ENCODE measurements at places on chromosomes 13 and 19.

DNA sequence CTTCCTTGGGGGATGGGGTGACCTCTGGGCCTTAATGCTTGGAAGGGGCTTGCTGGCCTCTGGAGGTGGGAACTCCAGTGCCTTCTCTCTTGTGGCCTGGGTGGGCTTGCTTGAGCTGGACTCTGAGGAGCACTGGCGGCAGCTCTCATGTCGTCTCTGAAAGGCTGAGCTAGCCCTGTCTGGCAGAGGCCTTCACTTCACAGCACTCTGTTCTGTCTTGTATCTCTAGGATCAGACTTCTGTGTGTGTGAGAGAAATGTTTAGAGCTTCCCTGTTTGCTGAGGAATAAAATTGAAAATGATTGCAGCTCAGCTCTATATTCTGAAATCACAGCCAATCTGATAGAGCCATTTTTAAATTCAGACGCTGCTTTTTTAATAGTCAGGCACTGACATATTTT, 185.3 kb downstream of the KCNRG start:
- no peak for DNase-seq

DNA sequence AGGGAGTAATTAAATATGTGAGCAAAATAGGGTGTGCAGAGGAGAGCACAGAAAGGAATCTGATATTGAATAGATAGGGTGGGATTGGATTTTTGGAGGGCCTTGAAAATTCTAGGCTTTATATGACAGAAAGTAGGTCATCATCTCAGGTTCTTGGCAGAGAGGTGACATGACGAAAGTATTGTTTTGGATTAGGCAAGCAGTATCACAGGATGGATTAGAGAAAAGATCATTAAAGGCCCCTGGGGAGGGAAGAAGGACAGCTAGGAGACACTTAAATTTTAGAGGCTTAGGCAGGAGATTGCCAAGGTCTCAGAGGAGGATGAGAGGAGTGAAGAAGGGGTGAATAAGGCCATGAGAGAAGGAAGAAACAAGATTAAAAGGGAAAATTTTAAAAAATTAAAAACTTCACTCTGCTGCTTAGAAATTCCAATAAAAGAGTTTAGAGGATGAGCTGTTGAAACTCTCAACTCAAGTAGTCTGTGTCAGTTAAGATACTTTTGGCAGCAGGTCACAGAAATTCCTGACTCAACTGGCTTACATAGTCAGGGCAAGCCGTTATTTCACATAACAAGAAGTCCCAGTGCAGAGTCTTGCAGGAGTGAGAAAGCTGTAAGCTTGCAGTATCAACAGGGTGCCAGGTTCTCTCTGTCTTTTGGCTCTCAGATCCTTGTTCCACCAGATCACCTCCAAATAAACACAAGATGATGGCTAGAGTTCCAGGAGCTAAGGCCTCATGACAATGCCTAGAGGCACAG, 8.8 kb downstream of the GPC6 start:
- DNase-seq = no peak

- no peak for DNase-seq
Measured at GRCh38 chr13:98232456-98232855, 55.4 kb upstream of the RNF113B start.

DNA sequence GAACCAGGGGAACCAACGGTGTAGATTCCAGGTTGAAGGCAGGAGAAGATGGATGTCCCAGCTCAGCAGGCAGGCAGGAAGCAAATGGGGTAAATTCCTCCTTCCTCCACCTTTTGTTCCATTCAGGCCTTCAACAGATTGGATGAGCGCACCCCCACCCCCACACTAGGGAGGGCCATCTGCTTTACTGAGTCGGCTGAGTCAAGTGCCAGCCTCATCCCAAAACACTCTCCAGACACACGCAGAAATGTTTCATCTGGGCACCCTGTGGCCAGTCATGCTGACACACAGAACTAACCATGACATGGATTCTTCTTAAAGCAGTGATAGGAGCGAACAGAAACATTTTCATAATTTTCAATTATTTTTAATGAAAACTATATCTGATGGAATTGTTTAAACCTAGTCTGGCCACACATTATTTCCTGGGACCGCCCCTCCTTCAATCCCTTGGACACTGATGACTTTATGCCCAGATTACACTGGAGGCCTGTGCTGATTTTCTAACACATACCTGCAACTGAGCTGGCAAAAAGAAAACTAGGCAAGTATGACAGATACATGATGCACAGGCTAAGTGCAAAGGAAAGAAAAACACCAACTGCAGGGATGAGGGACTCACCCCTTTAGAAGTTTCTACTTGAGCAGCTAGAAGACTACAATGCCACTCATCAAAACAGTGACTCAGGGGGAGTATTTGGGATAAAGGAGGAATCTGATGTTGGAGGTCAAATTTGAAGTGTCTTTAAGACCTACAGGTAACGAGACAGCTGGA, 154.2 kb downstream of the TNFRSF19 start:
- DNase-seq = no peak

DNA sequence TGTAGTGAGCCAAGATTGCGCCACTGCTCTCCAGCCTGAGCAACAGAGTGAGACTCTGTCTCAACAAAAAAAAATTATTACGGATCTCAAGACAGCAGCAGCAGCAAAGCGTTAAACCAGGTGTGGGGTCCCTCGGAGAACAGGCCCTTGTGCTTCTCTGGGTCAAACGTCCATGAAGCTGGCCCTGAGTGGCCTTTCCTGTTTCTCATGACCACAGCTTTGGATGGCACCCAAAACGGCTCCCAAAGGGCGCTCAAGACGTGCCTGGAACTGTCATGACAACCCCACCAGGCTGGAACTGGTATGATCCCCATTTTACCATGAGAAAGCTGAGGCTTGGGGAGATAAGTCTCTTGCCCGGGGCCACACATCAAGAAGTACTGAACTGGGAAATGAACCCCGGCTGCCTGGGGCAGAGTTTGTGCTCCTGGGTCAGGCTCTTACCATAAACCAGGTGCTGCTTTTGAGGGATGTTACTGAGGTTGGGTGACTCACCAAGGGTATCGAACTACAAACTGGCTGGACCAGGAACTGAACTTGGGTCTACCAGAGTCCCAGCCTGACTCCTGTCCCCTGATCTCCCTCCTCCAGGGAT, 11.6 kb upstream of the SAMD1 start:
- no peak for DNase-seq

- DNase-seq = no peak
Measured at GRCh38 chr13:22748866-22749577, 431.8 kb upstream of the SGCG start.

DNA sequence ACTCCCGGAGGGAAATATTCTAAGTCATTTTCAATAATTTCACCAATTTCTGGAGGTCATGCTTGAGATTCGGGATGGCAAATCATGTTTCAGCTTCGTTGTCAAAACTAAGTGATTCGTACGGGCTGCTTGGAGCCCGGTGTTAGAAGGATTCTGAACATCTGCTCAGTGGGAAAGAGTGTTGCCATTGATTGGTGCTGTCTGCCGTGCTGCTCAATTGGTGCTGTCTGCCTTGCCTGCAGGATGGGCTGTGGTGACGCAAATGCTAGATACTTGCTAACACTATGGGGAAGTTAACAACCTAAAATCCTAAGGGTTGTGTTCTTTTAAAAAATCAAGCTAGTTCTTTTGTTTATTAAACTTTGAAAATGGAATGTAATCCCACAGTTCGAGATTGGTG, 17.3 kb upstream of the CACNG8 start:
- no peak for DNase-seq

DNA sequence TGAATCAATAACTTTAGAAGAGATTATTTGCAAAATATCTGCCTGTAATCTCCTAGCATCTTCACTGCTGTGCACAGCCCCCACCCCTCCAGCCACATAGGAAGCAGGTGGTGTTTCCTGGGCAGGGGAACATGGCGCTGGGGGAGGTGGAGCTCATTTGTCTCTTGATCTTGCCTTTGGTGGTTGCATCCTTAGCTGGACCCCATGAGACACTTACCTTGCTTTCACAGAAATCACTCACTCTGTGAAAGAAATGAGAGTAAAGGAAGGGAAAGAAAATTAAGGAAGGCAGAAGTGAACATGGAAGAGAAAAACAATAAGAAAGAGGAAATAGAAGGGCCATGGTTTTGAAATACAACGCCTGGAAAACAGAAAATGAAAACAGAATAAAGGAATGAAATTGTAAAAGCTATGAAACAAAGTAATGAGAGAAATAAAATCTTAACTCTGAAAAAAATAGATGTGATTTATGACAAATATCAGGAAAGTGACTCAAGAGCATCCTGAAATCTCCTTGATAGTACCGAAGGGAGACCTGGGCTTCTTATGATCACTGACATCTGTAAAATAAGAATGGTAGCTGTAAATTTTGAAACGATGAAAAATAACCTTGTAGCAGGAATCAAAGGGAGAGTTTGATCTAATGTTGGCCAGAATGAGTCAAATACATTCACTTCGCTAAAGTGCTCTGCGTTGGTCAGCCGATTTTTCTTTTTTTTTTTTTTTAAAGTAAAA, 17.2 kb upstream of the RNASEH2B start:
- no peak for DNase-seq

GRCh38 chr13:85095418-85096272, 703.6 kb downstream of the SLITRK6 start:
- no peak for DNase-seq

DNA sequence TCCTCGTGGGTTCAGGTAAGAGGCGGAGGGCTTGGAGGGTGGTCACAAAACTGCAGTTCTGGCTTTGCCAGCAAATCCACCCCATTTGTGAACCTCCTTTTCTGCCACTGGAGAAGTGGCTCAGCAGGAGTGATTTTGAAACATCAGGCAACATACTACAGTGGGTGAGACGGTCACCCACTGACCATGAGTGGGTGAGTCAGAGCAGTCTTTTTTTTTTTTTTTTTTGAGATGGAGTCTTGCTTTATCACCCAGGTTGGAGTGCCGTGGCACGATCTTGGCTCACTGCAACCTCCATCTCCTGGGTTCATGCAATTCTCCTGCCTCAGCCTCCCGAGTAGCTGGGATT, 3.0 kb downstream of the TOMM40 start:
- DNase-seq = no peak

- DNase-seq = no peak
Measured at GRCh38 chr13:27442797-27443196, 7.6 kb downstream of the MTIF3 start.

- DNase-seq = no peak
Measured at GRCh38 chr13:72061613-72062012, 194.6 kb upstream of the DACH1 start.

DNA sequence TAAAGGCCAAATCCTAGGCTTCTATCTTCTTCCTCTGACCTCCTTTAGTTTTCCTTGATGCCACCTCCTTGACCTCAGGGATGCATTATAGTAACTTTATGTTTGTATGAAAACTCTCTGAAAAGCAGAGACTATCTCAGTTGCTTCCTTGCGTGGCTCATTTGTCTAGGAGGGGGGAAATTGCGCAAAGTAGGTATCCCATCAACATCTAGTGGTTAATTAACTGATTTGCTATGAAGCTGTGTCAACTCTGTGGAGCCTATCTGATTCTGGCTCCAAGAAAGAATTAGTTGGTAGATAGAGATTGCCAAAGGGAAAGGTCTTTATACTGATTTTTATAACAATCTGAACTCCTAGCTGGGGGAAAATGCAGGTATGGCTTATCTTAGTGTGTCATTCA, 82.1 kb upstream of the FRY start:
- no peak for DNase-seq

- no peak for DNase-seq
Measured at GRCh38 chr19:5127717-5128116, 158.8 kb downstream of the KDM4B start.

DNA sequence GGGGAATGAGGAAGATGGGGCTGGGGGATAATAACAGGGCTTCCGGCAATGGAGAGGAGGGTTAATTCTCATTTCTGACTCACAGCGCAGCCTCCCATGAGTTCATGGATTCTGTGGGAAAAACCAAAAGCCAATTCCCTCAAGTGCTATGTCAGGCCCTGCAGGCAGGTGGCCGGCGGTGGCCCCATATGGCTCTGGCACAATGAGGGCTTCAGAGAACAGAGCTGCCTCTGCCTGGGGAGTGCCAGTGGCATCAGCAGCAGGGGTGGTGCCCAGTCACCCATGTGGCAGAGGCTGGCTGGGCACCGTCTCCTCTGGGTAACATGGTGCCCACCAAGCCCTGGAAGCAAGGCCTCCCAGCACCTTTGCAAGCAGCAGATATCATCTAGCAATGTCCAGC, 69.1 kb downstream of the ALOX5AP start:
- DNase-seq = no peak

GRCh38 chr19:40279120-40279551, 6.0 kb downstream of the AKT2 start:
- DNase-seq = no peak

DNA sequence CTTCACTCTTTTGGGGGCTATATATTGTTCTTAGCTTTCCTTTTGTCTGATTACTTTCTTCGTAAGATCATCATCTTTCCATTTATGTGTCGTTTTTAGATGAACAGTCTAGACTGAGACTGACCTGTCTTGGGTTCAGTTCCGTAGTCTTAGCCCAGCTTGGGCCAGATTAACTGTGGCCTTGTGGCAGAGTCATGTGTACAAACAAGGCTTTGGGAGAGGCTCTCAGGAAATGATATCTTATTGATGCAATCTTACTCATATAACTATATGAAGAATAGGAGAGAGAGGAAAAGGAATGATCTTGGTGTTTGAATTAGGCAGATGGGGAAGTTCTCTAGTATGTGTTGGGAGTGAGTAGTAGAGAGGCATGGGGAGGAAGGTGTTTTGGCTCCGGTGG, 6.8 kb upstream of the ERCC5 start:
- no peak for DNase-seq

DNA sequence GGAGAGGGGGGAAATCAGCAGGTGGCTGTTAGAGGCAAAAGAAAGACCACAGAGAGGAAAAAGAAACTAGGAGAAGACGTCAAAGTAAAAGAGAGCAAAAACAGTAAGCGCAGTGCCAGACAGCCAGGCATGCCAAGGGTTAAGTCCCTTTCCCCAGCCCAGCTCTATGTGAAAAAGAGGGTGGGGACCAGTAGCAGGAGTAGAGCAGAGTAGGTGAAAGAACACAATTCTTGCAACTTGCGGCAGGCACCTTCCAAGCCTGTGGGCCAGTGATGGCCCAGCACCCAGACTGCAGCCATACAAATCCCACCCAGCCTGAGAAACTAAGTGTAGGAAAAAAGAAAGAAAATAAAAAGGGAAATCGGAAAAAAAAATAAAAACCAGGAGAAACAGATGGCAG, 64.2 kb upstream of the ZNF85 start:
- DNase-seq = no peak

All from stimulated activated CD8-positive, alpha-beta memory T cell treated with anti-CD3 and anti-CD28 coated beads, Interleukin-7, amount 100 ng/mL, for 48 hours (primary cell).